DMS 273 treated with DMSO at 0.1 percent for 48 hours (cell line): ENCODE measurements at places on chromosomes 7 and 10.

DNA sequence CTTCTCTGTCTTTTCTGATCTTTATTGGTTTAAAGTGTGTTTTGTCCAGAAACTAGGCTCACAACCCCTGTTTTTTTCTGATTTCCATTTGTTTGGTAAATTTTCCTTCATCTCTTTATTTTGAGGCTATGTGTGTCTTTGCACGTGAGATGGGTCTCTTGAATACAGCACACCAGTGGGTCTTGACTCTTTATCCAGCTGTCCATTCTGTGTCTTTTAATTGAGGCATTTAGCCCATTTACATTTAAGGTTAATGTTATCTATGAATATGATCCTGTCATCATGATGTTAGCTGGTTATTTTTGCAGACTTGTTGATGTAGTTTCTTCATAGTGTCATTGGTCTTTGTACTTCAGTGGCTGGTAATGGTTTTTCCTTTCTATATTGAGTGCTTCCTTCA, 10.1 kb downstream of the TEX36 start:
- no peak for DNase-seq

GRCh38 chr10:12503311-12503710, 154.0 kb downstream of the CAMK1D start:
- no peak for DNase-seq

GRCh38 chr10:28971255-28971654, 293.9 kb downstream of the BAMBI start:
- DNase-seq: no peak

GRCh38 chr7:70764701-70765208, 367.2 kb upstream of the GALNT17 start:
- DNase-seq: no peak

- DNase-seq: no peak
Observed at GRCh38 chr10:58718596-58718995, 205.9 kb downstream of the BICC1 start.

DNA sequence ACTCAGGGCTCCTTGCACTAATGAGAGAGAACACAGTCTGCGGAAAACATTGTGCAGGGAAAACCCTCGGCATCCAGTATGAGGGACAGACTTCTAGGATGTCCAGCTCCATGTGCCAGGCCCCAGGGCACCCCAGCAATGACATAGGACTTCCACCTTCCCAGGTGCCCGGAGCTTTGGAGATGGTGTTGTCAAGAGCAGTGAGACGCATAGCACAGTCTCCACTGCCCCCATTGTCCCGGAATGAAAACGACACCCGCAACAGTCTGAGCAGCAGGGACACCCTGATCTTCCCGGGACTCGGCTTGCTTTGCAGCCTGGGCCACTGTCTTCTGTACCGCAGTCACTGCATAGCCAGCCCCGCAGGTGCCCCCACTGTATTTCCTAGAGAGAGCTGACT, 339.2 kb upstream of the ADARB2 start:
- no peak for DNase-seq

- no peak for DNase-seq
Observed at GRCh38 chr7:140435252-140435895, 31.5 kb downstream of the RAB19 start.

- no peak for DNase-seq
Observed at GRCh38 chr10:126558881-126559280, 111.6 kb downstream of the C10orf90 start.

DNA sequence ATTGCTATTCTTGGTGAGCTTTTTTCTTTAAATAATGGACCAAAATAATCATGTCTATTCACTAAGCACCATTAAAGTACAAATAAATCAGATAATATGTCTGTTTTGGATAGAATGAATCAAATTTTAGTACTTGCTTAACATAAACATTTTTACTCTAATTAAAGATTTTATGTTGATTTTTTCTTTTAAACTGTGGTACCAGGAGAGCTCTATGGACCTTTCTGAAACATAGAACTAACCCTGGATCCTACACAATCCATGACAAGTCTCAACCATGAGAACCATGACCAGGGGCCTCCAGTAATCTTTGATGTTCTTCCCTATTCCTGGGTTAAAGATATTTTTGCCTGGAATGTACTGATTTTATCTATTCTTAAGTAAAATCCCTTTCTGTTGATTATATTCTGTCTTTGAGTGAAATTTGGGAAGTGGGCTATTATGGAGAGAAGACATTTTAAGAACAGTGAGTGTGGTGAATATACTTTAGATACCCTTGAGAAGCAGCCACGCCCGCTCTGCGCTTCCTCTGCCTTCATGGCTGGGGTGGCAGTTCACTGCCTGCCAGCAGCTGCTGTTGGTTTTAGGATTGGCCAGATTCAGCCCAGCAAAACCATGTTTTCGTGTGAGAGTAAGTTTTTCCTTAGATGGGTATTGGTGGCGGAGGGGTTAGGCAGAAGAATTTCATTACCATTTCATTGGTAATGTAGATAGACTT, 42.2 kb upstream of the BHLHA15 start:
- no peak for DNase-seq

DNA sequence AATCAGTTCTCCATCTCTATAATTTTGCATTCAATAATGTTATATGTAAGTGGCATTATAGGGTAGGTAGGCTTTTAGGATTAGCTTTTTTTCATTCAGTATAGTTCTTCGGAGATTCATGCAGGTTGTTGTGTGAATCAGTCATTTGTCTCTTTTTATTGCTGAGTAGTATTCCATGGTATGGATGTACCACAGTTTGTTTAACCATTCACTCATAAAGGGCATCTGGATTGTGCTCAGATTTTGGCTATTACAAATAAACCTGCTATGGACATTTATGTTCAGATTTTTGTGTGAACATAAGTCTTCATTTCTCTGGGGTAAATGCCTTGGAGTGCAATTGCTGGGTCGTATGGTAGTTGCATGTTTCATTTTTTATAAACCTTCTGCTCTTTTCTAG, 4.4 kb upstream of the OGDHL start:
- no peak for DNase-seq
